Kidney epithelial cell (primary cell): ENCODE measurements at places on chromosomes 6 and 20. TPM values are rescaled to one million over a fixed set of nuclear protein-coding genes. Genes with fewer than 3 reads are reported as not detected.

GRCh38 chr20:8213831-8214587, 81.9 kb downstream of the PLCB1 start:
- DNase-seq = no peak

DNA sequence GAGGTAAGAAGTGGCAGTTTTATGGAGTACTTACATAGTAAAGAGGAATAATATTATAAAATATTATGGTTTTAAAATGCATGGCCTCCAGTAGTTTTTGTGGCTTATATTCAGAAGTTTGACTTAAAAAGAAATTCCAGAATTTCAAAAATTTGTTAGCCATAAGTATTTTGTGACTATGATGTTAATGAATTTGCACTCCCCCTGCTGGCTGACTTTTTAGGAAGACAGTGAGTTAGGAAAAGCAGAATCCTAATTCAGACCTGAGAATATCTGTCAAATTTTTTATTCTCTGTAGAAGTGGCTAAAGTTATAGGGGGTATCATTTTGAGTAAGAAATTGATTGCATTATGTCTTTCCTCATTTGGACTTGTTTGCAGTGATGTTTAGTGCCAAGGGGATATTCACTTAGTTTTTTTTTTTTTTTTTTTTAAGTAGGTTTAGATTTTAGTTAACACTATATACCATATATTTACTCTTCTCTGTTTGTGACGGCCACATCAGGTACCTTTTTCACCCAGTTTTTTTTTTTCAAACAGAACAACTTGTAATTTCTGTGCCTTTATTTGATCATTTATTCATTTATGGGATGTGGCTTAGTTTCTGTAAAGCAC, 40.8 kb downstream of the ZFAND3 start:
- no peak for DNase-seq

GRCh38 chr6:85640821-85641220, 1.9 kb downstream of the SYNCRIP start:
- DNase-seq = no peak

DNA sequence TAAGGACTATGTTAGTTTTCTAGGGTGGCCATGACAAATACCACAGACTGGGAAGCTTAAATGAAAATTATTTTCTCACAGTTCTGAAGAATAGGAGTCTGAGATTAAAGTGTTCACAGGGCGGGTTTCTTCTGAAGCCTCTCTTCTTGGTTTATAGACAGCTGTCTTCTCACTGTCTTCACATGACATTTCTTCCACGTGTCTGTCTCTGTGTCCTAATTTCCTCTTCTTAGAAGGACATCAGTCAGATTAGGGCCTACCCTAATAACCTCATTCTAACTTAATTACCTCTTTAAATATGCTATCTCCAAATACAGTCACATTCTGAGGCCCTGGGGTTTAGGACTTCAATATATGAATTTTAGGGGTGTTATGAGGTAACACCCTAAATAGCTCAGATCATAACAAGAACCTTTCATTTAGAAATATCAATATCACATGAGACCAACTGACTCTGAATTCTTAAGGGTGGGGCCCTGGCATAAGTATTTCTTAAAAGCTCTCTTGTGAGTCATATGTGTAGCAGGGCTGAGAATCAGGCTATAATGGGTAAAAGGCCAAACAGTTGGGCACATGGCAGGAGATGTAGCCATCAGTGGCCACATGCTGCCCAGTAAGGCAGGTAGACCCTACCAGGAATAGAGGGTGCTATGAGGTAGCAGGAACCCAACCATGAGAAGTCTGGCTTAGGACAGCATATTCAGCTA, 62.0 kb upstream of the TENT5A start:
- DNase-seq = no peak

DNA sequence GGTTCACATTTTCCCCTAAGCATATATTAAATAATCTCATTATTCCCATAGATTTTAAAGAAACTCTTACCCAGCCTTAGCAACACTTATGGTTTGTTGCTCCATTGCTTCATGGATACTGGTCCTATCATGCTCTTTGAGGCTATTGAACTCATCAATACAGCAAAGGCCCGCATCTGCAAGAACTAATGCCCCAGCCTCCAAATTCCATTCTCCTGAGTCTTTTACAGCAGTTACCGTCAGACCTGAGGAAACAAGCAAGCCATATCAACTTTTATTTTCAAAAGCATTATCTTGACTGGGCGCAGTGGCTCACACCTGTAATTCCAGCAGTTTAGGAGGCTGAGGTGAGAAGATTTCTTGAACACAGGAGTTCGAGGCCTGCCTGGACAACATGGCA, 37.7 kb upstream of the ASF1A start:
- no peak for DNase-seq

- DNase-seq = no peak
Observed at GRCh38 chr6:98323605-98324004, 510.8 kb upstream of the POU3F2 start.

Gene TRIM31
- total RNA-seq = not detected in 2 replicates

Gene DUSP15
- total RNA-seq = 4.1 and 4.5 TPM in 2 replicates

Gene KLC4
- total RNA-seq = 18.1 and 21.6 TPM in 2 replicates

DNA sequence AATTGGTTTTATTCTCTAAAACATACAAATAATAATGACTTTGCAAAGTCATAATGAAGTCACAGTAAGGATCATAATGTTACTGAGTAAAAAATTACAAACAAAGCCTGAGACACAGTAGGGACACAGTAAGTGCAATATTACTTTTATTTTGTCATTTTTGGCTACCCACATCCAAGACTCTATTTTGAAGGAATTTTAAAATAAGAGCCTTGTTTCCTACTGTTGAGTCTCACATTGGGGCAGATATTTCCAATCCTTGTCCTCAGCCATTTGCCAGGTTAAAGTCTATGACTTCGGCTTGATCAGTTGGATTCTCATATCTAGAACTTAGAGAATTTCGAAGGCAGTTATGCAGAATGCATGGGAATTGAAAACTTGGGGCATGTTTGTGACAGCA, 10.8 kb upstream of the RHAG start:
- DNase-seq = no peak

Gene CHRNA4
- not detected in 2 replicates for total RNA-seq

DNA sequence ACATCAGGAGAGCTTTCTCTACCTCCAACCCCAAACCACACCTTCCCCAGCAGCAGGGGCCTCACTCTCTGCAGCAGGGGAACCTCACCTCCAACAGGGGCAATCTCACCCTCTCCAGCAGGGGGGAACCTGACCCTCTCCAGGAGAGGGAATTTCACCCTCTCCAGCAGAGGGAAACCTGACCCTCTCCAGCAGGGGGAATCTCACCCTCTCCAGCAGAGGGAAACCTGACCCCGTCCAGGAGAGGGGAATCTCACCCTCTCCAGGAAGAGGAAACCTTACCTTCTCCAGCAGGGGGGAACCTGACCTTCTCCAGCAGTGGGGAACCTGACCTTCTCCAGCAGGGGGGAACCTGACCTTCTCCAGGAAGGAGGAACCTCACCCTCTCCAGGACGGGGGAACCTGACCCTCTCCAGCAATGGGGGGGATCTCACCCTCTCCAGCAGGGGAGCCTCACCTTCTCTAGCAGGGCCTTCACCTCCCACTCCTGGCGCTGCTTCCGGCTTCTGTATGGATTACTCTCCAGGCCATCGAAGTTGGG, 3.1 kb downstream of the B3GALT4 start:
- DNase-seq = no peak

Gene SLC17A9
- 12.0 and 13.8 TPM in 2 replicates for total RNA-seq

Gene RAET1L
- 1.5 and 1.8 TPM in 2 replicates for total RNA-seq

- DNase-seq = no peak
Observed at GRCh38 chr20:18057101-18057993, at the start of gene OVOL2. TSS of gene OVOL2 (minus strand) at chr20:18057916. CDS start at chr20:18057634, 282 bp downstream.

Gene MTG2
- total RNA-seq = 19.5 and 31.9 TPM in 2 replicates

DNA sequence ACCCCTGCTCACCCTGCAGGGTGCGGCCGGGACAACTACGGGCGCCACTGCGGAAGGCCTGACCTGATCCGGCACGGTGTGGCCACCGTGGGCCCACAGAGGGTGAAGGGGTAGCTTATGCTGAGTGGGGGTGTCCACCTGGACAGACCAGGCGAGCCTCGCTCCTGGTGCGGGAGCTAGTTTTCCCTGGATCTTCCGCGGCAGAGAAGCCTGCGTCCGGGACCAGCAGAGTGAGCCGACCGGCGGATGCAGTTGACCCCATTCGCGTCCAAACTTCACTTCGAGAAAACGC, 38.2 kb downstream of the NCR2 start:
- DNase-seq = no peak

Gene TTK
- total RNA-seq = 4.6 and 5.5 TPM in 2 replicates

GRCh38 chr6:41768545-41769308, 11.0 kb downstream of the FRS3 start:
- DNase-seq = no peak

GRCh38 chr6:24436979-24437378, 34.2 kb downstream of the MRS2 start:
- no peak for DNase-seq

- DNase-seq = no peak
Observed at GRCh38 chr6:37027036-37027720, 21.7 kb downstream of the FGD2 start.

Gene PPP1R16B
- total RNA-seq = 0.13 and 0.14 TPM in 2 replicates

- DNase-seq = no peak
Observed at GRCh38 chr20:38156888-38157634, 8.0 kb downstream of the TGM2 start.

Gene SLC22A2
- total RNA-seq = 0.04 TPM in 1 of 2 replicates, not detected in the other

- no peak for DNase-seq
Observed at GRCh38 chr6:27333642-27334040, 21.6 kb upstream of the POM121L2 start.

DNA sequence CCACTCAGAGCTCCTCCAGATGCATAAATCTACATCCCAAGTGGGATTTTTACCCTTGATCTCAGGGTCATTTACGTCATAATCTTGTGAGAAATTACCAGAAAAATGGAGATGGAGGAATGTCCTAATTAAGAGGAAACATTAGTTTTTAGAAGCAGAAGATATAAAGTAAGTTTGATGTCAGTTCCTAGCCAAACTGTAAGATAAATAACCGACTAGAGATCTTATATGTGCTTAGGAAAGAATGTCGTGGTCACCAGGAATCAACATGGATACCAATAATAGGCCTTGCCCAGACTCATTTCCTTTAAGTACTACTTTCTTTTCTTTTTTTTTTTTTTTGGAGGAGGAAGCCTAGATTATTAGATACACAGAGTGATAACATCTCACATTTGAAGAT, 186.9 kb downstream of the UTRN start:
- no peak for DNase-seq

Gene MRPL2
- total RNA-seq = 38.6 and 43.7 TPM in 2 replicates

DNA sequence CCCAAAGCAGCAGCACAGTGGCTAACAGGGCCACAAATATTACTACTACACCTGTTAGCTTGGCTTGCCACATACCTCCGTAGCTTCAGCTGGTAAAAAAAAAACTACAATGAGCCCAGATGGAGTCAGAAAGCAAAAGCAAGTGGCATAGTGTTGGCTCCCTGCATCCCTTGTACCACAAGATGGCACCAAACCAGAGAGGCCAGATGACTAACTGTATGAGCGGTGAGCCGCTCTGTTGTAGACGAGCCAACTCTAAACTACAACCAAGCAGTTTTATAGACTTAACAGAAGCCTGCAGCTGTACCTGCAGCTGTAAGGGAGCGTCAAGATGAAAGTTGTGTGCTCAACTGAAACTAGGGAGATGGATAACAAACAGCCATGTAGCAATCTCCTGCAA, 84.5 kb upstream of the MCHR2 start:
- no peak for DNase-seq

DNA sequence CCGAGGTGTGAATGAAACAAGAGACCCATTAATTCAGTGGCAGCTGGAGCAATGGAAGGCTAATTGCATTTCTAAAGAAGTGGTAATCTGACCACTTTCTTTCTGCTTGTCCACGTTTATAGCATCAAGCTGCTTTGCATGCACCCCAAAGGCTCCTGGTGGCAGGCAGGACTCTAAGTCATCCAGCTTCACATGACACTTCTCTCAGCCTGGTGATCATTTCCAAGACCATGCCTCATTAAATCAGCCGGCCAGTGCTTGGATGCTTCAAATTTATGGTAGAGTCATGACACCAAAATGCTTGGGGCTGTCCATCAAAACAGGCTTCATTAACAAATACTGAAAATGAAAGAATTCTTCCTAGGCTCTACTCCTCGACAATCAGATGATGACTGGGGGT, 614.9 kb downstream of the DOK5 start:
- DNase-seq = no peak

DNA sequence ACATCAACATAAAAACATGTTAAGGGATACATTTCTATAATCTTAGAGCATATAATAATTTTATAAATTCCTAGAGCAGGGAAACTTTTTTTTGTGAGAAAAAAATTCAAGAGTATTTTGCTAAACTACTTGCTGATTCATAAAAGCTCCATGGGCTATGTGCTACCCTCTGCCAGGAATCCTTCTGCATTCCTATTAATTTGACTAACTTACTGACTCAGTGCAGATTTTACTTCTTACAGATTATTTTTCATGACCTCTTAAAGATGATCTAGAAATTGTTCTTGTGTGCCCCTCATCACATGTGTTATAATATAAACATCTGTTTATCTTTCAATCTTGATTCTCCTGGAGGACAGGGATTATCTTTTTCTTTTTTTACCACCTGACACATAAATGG, 5.7 kb downstream of the VTA1 start:
- no peak for DNase-seq

Gene NEURL2
- 7.9 and 9.0 TPM in 2 replicates for total RNA-seq

Gene MYH7B
- total RNA-seq = 0.04 and 0.21 TPM in 2 replicates

- no peak for DNase-seq
Observed at GRCh38 chr6:42423244-42423643, 28.5 kb downstream of the TRERF1 start.
